ENCODE measurements at places on chromosomes 4 and X.

DNA sequence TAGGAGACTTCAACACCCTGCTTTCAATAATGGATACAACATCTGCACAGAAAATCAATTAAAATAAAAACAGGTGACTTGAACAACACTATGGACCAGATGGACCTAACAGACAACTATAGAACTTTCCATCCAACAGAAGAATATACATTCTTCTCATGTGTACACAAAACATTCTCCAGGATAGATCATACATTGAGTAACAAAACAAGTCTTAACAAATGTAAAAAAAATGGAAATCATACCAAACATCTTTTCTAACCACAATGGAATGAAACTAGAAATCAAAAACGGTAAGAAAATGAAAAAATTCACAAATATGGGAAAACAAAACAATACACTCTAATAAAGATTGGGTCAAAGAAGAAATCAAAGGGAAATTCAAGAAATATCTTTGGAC is 24.7 kb downstream of the CYP2U1 start:
- no peak for DNase-seq

GRCh38 chr4:34850421-34850820 is 1393.9 kb downstream of the ARAP2 start:
- no peak for DNase-seq

DNA sequence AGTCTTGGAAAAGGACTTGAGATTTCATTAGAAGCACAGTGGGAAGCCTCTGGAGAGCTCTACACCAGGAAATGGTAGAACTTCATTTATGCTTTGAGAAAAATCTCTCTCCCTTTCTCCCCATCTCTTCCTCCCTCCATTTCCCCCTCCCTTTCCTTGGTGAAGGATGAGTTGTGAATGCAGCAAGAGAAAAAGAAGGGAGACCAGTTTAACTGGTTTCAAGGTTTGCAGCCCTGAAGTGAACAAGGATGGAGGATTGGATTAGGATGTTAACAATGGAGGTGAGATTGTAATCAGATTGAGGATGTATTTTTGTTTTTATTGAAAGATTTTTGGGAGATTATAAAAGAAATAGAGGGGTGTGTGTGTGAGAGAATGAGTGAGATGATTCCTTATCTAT is 99.5 kb downstream of the ANK2 start:
- no peak for DNase-seq

DNA sequence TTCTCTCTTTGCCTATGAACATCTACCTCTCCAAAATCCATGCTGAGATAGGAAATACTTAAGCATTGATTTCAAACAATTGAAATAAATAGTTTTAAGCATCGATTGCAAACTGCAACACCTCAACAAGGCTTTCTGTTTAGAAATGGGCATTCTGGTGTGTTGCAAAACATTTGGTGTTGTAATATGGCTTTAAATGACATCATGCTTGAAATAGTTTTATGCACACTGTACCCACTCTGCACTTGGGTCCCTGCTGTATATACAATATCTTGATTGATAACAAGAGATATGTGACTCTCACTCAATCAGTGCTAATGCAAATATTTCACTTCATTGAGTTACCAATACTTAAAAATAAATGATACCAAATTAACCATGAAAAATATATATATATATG is 964.9 kb upstream of the GRIA3 start:
- DNase-seq = no peak

DNA sequence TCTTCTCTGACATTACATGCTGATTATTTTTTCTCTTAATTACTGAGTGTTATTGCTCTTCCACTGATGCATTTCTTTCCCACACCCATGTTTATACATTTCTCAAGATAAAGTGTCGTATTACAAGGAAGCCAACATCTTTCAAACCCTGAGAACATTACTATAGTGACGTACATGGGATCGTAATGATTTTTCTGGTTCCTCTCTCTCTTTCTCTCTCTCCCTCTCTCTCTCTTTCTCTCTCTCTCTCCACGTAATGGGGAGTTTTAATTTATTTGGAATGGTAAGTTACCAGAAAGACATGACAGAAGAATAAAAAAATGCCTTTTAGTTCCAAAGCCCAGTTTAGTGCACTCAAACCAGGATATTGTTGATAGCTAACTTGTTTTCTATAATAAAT is 40.4 kb upstream of the MAPK10 start:
- DNase-seq = no peak

DNA sequence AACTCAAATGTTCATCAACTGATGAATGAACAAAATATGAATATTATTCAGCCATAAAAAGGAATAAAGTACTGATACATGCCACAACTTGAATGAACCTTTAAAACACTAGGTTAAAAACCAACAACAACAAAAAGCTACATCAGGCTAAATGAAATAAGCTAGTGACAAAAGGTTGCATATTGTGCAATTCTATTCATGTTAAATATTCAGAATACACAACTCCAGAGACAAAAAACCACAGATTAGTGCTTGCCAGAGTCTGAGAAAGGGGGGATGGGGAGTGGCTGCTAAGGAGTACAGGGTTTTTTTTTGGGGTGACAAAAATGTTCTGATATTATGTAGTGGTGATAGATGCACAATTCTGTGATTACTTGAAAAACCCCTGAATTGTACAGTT is 58.5 kb downstream of the HAUS3 start:
- peak; percentile 37 for DNase-seq

GRCh38 chrX:11758400-11759171 is 549 bp downstream of the MSL3 start:
- peak; percentile 83 for DNase-seq

DNA sequence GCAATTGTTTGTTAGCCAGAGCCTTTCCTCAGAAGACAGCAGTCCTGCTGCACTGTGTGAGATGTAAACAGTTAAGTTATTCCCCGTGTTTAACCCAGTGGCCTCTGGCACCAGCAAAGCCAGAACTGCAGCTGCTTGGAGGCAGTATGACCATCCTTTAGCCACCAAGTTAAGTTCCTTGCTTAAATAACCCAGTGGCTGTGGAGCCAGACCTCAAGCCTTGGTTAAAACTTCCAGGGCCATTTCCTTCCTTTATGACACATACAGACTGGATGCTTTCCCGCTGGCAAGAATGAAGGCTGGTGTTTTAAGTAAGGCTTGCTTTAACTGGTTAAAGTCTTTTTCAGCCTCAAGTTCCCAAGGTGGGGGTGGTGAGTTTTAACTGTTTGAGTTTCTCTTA is 379.8 kb downstream of the DCAF12L2 start:
- DNase-seq = no peak

DNA sequence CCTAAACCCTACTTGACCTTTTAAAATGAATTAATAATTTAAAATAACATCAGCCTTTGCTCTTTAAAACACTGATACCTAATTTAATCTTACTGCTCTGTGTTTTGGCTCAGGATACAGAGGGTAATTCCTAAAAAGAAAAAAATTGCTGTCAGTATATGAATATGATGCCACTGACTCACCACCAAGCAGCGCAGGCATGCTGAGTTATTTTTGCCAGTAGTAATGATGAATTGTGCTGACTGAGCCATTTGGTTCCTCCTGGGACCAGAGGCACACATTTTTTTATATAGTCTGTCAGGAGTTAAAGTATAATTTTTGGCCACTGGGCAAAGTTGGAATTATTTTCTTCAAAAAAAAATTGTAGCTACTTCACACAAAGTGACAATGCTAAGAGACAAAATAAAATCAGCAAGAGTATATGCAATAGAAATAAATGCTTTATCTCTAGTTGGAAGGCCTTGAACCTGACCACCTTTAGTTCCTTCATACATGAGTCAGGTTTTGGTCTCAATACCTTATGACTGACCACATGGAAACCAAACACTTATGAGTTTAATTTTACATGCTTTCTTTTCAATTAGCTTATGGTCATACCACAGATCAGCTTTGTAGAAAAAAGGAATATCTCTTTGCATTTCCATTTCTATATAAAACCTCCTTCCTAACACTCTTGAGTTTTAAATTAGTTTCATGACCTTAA is 115.1 kb downstream of the PPP3CA start:
- no peak for DNase-seq

GRCh38 chrX:11944501-11944900 is 186.5 kb downstream of the MSL3 start:
- peak; percentile 26 for DNase-seq

- DNase-seq = no peak
Observed at GRCh38 chr4:53711926-53712325, 120.6 kb upstream of the LNX1 start.

DNA sequence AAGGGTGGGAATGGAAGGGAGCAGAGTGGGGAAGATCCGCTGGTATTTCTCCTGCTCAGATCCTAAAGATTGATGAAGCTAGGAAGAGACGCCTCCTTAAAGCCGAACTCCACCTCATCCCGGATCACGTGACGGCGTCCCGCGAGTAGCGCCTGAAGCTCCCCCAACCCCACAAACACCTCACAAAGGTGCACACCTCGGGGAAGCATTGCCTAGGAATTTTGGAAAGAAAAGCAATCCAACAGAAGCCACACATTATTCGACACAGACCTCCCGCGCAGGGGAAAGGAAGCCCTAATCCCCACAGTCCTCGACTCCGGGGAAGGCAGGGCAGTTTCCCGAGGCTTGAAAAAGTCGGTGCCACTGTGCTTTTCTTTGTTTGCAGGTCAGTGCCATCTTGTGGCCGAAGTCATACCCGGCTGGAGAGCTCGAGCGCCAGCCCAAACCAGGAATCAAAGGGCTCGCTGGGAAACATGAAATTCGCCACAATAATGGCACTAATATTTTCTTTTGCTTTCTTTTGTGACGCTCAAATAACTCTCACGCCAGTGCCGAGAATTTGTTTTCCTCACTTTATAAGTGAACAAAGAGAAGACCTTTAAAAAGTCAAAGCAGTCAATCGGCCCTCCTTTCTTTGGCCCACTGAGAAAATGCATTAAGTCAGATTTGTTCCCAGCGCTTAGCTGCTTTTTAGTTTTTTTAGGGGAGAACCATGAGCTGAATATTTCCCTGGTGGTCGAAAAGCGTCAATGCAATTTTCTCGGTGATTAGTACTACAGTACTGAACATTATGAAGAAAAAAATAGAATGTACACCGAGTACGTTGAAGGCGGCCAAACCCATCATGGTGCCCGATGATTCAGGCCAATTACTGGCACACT is at the start of gene NPY1R:
Gene NPY1R, minus strand, starts transcription at position 71 of the 881 bp plus-strand sequence. CDS start 6,042 bp downstream, outside the sequence.
- peak; percentile 52 for DNase-seq

- DNase-seq = no peak
Observed at GRCh38 chr4:8039290-8039689, 99.6 kb upstream of the AFAP1 start.

GRCh38 chrX:63761639-63762038 is 23.4 kb downstream of the ARHGEF9 start:
- DNase-seq = no peak

DNA sequence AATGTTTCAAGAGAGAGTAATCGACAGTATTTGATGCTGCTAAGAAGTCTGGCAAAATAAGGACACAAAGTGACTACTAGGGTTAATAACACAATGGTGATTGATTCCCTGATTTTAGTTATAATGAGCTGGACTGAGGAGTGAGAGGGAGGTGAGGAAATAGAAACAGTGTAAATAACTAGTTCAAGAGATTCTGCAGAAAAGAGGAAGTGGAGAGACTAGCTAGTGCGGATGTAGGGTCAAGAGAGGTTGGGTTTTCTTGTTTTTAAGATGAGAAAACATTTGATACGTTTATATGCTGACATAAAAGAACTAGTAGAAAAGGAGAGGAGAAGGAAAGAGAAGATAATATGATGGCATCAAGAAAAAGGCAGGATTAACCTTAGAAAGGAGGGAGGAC is 12.2 kb upstream of the TRPC5 start:
- no peak for DNase-seq

DNA sequence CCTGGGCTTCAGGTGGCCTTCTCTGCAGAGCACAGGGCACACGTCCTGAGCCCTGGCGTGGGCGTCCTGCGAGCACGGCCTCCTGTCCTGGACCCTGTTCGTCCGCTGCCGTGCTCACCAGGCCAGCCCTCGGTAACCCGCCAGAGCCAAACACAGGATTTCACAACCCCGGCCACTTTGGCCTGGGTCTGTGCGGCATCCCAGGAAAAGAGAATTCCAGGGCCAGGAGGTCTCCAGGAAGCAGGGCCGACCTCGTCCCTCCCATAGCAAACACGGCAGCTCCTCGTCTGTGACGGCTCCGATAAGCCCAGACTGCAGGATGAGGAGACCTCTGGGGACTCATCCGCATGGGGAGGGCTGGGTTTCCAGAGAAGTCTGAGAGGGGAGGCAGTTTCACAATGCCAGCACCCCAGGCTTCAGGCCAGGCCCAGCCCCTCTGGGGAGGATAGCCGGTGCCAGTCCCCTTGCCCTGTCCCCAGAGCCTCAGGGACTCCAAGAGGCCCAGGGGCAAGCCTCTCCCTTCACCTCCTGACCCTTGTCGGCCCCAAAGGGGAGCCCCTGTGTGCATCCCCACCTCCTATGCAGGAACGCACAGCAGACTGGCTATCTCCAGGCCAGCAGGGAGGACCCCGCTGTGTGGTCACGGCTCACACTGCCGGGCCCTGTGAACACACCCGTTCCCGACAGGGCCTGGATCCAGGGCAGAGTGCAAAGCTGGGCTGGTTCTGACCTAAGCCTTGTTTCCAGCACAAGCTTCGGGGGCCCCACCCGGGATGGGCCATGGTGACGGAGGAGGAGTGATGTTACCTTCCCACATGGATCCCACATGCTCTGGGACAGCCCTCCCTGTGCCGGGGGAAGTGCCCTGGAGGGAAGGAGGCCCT is 22.3 kb upstream of the HTRA3 start:
- DNase-seq = no peak

DNA sequence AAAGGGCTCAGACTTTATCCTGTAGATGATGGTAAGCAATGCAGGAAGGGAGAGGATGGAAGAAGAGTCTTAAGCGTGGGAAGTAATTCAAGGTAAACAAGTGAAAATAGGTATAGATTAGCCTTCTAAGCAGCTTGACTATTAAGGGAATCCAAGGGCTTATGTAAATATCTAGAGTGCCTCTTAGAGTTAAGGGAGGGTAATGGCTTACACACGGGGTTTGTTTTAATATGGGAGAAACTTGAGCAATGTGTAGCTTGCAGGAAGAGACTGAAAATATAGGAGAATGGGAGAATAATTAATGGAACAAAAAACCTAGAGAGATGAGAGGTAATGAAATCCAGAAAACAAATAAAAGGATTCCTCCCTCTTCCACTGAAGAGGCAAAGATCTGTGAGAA is 12.8 kb upstream of the SAP30 start:
- no peak for DNase-seq

- no peak for DNase-seq
Observed at GRCh38 chr4:110250023-110250387, 51.6 kb upstream of the ELOVL6 start.

GRCh38 chr4:6162885-6163284 is 37.5 kb downstream of the JAKMIP1 start:
- no peak for DNase-seq

- DNase-seq = peak; percentile 85
Observed at GRCh38 chr4:15702941-15703403, at the start of gene BST1. Gene BST1, plus strand, starts transcription at chr4:15703065. Its CDS starts 80 bp downstream, at chr4:15703145.

DNA sequence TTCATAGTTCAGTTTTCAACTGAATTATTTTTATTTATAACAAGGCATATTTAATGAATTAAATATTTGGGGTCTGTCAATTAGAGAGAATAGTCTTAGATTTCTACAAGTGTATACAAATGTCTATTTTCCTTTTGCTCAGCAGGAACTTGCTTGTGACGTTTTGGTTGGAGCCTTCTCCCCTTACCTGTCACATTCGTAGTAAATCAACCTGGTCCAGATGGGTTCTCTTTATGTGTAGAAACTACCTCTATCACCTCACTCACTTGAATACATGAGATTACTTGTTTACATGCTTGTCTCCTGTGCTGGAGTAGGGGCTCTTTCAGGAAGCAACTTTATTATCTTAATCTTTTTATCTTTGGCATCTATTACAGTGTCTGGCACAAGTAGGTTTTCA is 938.3 kb upstream of the IGFBP7 start:
- no peak for DNase-seq

- DNase-seq = no peak
Observed at GRCh38 chr4:23320931-23321587, 568.8 kb downstream of the PPARGC1A start.
